ENCODE measurements at places on chromosomes 2 and 18.
A peak's percentile ranks its signal among the peaks of the same experiment; 100 is the strongest.

GRCh38 chr2:75621228-75621627 is 25.4 kb upstream of the MRPL19 start:
- no peak for DNase-seq

DNA sequence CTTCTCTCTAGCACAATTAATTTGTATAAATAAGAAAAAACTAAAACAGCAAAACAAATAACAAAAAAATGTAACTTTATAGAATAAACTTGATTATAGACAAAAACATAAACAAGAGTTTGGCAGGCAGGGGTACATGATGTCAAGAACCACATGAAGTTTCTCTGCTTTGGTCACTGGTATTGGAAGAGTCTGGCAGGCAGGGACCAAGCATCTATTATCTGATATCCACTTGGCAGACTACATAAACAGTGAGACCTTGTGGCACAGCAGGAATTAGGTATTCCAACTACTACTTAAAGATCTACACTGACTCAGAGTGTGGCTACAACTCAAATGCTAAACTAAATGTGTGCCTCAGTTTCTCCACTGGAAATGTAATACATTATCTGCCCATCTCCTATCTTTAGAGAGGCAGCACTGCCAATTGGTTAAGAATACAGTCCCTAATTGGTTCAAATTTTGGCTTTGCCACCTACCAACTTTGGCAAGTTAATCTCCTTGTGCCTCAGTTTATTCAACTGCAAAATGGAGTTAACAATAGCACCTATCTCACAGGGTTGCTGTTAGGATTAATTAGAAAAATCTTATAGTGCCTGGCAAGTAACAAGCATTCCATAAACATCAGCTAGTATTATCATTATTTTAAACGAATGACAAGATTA is 2.7 kb downstream of the MAP4K3 start:
- no peak for DNase-seq

- no peak for DNase-seq
Measured at GRCh38 chr18:48493434-48494230, 45.2 kb upstream of the CTIF start.

- no peak for DNase-seq
Measured at GRCh38 chr2:106607371-106607770, 120.2 kb downstream of the CD8B2 start.

GRCh38 chr2:35973737-35974132 is 381.8 kb upstream of the CRIM1 start:
- DNase-seq = no peak

DNA sequence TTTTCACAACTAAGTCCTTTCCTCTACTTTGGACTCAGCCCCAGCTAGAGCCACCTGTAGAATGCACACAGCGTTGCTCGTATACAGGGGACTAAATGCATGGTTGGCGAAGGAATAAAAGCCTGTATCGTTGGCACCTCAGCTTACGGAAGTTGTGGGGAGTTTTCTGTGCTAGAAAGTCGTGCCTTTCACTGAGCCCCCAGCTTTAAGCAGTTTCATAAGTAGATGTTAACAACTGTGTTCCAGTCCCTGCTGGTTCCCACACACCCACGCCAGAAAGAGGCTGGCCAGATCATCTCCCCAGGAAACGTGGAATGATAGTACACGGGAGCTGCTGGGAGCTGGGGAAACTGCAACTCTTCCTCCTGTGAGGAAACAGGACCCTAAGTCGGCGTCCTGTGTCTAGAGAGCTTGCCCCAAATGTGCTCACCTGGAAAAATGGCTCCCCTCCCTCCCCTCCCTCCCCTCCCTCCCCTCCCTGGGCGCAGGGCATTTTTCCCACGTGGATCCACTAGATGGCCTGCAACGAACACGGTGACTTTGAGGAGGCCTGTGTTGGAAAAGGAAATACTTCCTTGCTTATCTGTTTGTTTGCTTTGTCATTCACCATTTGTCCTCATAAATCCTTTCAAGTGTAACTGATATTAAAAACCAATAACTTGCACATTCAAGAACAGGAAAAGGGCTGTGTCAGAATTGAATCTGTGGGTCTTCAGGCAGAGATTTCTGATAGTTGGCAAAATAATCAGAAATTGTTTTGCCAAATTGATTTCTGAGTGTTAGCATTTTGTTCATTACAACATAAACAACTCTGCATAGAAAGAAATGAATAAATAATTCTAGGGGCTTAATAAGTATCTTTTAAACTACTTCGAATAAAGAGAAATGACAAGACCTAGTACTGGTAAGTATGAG is 43.9 kb upstream of the RFX8 start:
- DNase-seq = no peak

- no peak for DNase-seq
Measured at GRCh38 chr2:237867465-237867864, 8.0 kb downstream of the RAMP1 start.

- peak; percentile 55 for DNase-seq
Measured at GRCh38 chr2:16142383-16143361, 202.3 kb downstream of the MYCN start.

GRCh38 chr2:72924353-72925240 is 7.3 kb downstream of the EMX1 start:
- peak; percentile 57 for DNase-seq

DNA sequence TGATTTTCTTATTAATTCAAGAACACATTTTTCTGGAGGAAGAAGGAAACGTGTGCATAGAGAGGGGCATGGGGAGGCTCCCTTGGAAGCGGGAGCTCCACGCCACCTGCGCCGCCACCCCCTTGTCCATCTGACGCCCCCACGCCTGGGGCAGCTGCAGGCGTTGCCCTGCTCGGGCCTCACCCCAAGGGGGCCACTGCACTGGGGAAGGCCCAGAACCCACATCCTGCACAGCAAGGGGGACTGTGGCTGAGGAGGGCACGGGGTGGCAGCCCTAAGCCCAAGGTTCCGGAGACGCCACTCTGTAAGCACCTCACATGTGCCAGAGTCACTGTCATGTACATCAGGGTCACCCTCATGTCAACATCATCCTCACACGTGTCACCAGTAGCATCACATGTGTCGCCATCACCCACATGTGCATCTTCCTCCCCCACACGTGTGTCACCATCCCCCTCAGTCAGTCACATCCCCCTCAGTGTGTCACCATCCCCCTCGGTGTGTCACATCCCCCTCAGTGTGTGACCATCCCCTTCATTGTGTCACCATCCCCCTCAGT is 486.7 kb upstream of the SALL3 start:
- no peak for DNase-seq

GRCh38 chr18:64115881-64116280 is 33.0 kb downstream of the LINC00305 start:
- no peak for DNase-seq

- DNase-seq = no peak
Measured at GRCh38 chr18:57128220-57128932, 18.5 kb upstream of the BOD1L2 start.

- DNase-seq = no peak
Measured at GRCh38 chr2:190318514-190318913, 1.1 kb downstream of the HIBCH start.

DNA sequence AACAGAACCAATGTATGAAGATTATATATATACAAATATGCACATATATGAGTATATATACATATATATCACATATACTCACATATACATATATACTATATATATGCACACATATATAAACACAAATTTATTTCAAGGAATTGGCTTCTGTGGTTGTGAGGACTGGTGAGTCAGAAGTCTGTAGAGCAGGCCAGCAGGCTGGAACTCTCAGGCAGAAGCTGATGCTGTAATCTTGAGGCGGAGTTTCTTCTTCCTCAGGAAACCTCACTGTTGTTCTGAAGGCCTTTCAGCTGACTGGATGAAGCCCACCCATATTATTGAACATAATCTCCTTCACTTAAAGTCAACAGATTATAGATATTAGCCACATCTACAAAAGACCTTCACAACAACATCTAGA is 143.9 kb upstream of the CREB1 start:
- peak; percentile 67 for DNase-seq

DNA sequence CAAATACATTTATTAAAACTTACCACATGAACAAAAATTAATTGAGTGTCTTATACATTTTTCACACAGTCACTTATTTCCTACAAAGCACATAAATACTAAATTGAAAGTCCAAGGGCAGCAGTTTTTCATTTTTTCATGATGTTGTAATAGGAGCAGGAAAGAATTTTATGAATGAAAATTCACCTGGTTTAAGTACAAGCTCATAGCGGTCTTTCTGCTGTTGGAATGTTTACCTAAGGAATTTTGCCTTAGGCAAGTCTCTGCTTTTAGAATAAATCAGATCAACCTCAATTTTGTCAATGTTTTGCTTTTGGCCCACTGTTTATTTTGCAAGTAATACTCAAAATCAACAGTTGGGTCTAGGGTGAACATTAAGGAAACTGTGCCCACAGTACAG is 40.0 kb downstream of the ETAA1 start:
- no peak for DNase-seq

- DNase-seq = no peak
Measured at GRCh38 chr2:239826786-239827522, 198.2 kb downstream of the NDUFA10 start.

GRCh38 chr2:73022024-73022568 is 49.4 kb downstream of the SFXN5 start:
- DNase-seq = no peak

- no peak for DNase-seq
Measured at GRCh38 chr2:16713011-16713423, 47.4 kb upstream of the CYRIA start.

DNA sequence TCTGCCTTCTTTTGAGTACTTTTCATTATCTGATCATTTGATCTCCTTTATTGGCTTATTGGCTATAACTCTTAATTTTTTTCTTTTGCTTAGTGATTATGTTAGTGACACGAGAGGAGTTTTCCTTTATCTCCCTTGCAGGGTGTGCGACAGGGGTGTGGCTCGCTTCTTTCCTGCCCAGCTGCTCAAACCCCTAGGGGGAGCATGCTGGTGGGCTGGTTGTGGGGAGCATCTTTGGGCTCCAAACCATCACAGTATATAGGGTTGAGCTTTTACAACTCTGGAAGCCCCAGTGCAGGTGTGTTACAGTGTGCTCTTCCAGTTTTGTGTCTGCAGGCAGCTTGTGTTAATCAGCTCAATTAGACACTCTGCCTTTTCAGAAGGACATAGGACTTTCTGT is 357.0 kb upstream of the TMEFF2 start:
- DNase-seq = no peak

DNA sequence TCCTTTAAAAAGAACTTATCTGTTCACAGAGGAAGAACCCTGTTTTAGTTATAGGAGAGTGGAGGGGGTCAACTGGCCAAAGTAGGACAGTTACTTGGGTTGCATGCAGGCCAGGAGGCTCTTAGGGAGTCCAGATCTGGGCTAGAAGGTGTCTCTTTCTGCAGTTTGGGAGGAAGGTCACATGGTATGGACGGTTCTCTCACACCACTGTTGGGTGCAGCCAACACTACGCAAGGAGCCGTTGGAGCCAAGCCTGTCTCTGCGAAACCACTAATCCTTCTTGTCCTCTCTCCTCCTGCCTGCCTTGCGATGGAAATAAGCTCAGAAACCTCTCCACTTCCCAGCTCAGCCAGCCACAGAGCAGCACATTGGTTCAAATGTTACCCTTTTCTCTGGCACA is 105.9 kb upstream of the TGFA start:
- no peak for DNase-seq

DNA sequence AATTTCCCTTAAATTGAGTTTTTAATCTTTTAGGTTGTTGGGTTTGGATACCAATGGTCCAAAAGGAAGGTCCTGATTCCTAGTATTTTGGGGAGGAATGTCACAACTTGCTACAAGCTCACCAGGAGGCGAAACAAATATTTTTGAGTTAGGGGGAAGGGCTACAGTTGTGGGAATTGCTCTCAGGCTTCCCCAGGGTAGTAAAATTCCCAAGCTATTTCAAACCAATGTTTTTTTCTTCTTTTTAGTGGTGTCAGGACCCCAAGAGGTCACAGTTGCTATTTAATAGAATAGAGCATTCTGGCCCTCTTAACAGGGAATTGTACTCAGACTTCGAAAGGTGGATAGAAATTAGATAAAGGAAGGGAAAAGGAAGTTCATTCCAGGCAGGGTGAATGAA is 68.5 kb upstream of the ST3GAL5 start:
- DNase-seq = no peak

DNA sequence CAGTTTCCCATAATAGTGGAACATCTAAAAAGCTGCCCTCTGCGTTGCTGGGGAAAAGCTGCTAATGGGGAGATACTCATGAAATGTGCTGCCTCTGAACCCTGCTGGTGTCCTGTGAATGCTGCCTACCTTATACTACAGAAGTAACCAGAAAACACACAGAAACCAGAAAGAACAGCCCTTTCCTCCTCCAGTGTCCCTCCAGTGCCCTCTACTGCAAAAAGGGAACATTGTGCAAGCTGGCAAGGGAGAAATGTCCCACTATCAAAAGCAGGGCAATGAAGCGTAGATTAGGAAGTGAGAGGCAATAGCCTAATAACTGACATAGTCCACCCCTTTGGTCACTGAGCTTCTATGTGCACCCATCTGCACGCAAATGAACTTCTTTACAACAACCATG is 162.7 kb upstream of the ETAA1 start:
- peak; percentile 32 for DNase-seq

- no peak for DNase-seq
Measured at GRCh38 chr2:85908506-85908905, 19.7 kb upstream of the ST3GAL5 start.

- DNase-seq = no peak
Measured at GRCh38 chr18:76264876-76265250, 230.2 kb downstream of the ZNF516 start.

GRCh38 chr2:224260372-224261020 is 141.4 kb downstream of the FAM124B start:
- no peak for DNase-seq

- no peak for DNase-seq
Measured at GRCh38 chr2:103295591-103295990, 533.8 kb downstream of the TMEM182 start.

- no peak for DNase-seq
Measured at GRCh38 chr2:10889651-10890215, 22.0 kb upstream of the KCNF1 start.

GRCh38 chr2:158228943-158229508 is 127.3 kb downstream of the UPP2 start:
- DNase-seq = peak; percentile 72

- DNase-seq = no peak
Measured at GRCh38 chr18:45014047-45014501, 333.4 kb downstream of the SETBP1 start.

- peak; percentile 60 for DNase-seq
Measured at GRCh38 chr18:13628211-13628610, 98.1 kb downstream of the FAM210A start.

DNA sequence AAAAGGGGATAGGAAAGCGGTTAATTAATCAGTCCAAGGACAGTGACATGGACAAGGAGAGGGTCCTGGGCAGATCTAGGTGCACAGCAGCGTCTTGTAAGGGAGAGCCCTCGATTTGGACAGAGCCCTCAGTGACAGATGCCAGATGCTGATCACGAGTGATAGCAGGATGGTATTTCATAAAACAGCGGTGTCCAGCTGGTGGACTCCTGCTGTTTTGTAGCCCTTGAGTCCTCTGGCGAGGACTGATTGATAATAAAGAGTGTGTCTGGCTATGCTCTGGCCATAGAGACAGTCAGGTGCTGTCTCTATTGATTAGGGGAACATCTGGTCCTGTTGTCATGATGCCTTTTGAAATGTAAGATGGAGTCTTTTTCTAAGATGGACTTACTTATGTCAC is 180.7 kb downstream of the NCK2 start:
- DNase-seq = no peak
